T-helper 1 cell (primary cell): ENCODE measurements at places on chromosomes 3 and 15.

- no peak for DNase-seq
Measured at GRCh38 chr15:100526027-100526481, 2.7 kb downstream of the CERS3 start.

DNA sequence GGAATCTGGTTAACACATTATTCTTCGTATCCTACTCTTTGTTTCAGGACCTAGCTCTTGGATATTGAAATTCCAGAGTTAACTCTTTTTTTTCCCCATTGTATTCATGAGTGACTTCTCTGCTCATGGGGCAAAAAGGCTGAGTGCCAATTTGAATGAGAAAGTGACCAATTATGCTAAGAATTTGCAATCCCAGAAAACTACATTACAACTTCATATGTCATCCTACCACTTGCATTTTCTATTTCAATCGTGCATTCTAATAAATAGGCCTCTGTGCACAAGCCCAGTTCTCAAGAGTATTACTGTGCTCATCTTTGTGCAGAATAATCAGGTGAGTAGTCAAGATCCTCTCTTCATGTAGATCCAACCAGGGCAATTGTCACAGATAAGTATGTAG lies 537.8 kb downstream of the OTOL1 start:
- no peak for DNase-seq

GRCh38 chr3:7710284-7710683 lies 791.3 kb upstream of the LMCD1 start:
- no peak for DNase-seq

- DNase-seq: no peak
Measured at GRCh38 chr15:38613085-38613484, 48.5 kb upstream of the RASGRP1 start.

GRCh38 chr3:3735919-3736318 lies 63.3 kb upstream of the LRRN1 start:
- no peak for DNase-seq

DNA sequence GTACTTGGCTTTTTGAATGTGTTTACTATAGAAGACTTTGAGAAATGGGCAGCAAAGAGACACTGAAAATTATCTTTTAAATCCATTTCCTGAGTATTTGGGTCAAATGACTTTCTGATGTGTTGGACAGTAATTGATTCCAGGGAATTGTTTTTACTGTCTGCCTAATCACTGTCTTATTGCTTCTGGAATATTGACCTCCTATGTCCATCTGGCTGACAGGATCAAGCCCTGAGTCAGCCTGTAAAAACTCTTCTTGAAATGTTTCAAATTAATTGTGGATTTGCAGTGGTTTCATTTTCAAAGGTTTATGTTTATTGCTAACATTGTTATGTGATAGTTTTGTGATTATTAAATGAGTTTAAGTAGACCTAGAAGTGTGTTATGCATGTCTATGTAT lies 50.6 kb upstream of the MLF1 start:
- DNase-seq: no peak

DNA sequence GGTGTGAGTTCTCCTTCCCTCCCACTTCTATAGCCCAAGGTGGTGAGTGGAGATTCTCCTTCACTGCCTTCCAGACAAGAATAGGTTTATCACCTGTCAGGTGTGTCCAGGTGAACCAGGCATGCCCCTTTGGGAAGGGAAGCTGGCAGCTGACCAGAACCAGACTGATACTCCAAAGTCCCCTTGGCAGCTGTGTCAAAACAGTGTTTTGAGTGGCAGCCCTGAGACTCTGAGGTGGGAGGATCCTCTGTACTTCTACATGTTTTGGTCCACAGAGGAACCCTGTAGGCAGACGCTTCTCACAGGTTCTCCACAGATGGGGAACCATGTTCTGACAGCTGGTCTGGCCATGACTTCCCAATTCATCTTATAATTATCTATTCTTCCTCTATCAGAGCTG lies 30.1 kb downstream of the ISL2 start:
- DNase-seq: no peak

GRCh38 chr3:48952510-48953118 lies 34.0 kb downstream of the ARIH2 start:
- DNase-seq: no peak

GRCh38 chr3:134802428-134803050 lies 7.5 kb downstream of the EPHB1 start:
- DNase-seq: no peak

DNA sequence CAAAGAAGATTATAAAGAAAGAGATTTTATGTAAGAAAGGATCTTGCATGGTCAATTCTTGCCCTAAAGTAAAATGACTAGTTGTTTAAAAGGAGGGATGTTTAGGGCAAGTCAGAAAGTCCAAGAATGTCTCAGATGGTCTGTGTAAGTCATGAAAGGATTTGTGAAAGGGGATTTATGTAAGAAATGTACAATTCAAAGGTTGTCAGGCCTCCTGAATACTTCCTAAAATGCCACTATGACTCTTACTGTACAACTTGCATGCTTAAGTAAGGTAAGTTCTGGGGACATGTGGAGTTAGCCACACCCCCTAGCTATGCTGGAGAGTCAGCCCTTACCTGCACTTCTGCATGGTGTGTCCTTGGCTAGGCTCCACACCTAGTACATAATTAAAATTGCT lies 328.9 kb upstream of the TGFBR2 start:
- DNase-seq: no peak

DNA sequence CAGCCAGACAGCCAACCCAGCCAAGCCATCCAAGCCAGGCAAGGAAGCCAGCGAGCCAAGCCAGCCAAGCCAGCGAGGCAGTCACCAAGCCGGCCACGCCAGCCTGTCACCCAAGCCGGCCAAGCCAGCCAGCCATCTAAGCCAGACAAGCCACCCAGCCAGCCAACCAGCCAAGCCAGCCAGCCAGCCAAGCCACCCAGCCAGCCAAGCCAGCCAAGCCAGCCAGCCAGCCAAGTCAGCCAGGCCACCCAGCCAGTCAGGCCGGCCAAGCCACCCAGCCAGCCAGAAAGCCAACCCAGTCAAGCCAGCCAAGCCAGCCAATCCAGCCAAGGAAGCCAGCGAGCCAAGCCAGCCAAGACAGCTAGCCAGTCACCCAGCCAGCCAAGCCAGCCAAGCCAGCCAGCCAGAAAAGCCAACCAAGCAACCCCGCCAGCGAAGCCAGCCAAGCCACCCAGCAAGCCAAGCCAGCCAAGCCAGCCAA lies 201.2 kb downstream of the GOLGA6L6 start:
- no peak for DNase-seq

DNA sequence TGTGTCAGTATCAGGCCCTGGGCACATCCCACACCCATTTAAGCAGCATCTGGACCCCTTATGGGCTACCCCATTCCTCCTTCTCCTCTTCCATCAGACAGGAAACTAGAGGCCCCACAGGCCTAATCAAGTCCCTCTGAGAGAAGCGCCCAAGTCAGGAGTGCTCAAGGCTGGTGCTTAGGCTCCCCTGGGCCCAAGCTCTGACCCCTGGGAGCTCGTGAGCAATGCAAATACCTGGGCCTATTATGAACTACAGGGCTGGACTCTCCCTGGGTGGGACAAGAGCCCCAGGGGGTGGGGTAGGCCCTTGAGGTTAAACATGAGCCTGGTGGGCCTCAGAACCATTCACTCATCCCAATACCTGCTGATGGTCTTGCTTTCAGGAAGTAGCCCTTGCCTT lies 57.4 kb downstream of the SEMA3G start:
- no peak for DNase-seq

GRCh38 chr15:99105514-99106341 lies 848 bp downstream of the SYNM start:
- peak; percentile 62 for DNase-seq

GRCh38 chr3:43998836-43999727 lies 242.6 kb upstream of the TOPAZ1 start:
- DNase-seq: no peak

DNA sequence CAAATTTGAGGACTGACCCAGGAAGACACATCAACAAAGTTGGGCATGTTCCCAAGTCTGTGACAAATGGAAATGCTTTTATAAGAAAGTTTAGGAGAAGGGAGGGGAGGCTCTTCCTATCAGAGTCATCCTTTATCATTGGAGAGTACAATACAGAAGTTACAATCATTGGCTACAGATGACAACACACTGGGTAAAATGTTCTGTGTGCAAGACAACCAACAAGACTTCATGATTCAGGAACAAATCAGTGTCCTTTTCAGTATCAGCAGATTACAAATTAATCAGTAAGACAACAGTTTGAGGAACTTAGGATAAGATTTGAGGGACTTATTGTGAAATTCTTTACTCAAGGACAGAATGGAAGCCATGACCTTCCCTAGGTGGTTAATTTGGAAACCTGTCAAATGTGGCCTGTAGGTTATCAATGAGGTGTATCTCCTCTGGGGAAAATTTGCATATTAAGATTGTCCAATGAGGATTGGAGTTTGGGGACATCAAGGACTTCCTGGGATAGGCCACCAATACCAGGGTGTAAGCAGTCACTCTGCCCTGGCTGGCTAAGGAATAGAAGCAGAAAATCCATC lies 274.4 kb upstream of the RORA start:
- DNase-seq: no peak

GRCh38 chr15:68781217-68781616 lies 39.5 kb downstream of the ANP32A start:
- no peak for DNase-seq

GRCh38 chr3:80445053-80445452 lies 677.3 kb upstream of the ROBO1 start:
- no peak for DNase-seq

- DNase-seq: no peak
Measured at GRCh38 chr3:135532021-135532420, 433.5 kb upstream of the PPP2R3A start.

DNA sequence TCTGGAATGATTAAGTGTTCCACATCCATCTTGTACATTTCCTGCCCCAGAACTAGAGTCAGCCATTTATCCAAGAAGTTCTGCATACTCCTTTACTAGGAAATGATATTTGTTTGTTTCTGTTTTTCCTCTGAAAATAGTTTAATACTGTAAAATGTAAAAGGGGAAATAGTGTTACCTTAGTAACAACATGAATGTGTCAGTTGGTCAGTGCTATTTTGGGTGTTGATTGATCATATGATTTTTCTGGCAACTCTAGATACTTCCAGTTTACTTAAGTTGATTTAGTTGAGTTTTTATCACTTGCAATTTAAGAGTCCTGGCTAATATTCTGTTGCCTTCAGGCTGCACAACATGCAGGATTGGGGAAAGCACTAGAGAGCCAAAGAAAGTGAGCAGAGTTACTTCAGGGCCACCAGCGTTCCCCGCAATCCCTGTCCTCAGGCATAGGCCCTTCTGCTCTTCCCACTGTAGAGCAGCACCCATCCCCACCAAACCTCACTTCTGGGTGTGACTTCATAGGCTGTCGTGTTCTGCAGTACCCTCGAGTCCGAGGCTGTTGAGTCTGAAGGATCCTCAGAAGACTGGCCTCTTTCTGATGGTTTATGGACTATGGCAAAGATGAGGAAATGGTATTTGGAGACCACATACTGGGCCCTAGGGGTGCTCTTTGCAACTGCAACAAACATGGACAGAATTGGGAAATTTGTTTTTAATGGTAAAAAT lies 69.0 kb downstream of the CHD2 start:
- no peak for DNase-seq

DNA sequence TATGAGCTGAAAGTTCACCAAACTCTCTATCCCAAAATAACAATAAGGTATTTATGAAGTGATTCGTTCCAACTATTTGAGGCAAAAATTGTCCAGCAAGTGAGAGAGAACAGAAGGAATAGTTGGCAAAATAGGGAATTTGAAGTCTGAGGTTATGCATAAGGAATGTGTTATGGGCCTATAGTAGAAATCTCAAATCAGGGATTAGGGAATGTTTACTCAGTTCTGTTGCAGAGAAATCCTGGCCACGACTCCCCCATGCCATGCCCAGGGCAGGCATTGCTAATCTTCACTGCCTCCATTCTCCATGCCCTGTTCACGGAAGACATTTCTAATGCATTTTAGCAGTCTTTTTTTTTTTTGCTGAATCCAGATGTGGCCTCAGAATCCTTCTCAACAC lies 58.6 kb downstream of the FLNB start:
- no peak for DNase-seq

DNA sequence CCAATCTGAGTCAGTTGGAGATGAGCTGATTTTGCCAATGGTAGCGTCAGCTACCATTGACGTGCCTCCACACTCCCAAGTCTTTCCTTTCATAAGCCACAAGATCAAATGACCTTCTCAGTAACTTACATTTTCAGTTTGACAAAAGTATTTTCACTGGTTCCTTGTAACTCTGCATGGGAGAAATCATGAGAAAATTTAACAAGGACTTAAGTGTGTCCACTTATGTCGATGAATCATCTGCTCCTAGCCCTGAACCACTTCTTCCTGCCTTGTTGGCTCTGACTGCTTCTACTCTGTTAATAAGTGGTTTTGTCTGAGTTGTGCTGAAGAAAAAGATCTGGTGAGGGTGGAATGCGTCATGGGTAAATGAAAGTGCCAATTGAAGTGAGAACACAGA lies 101.2 kb downstream of the NFKBIZ start:
- DNase-seq: no peak

DNA sequence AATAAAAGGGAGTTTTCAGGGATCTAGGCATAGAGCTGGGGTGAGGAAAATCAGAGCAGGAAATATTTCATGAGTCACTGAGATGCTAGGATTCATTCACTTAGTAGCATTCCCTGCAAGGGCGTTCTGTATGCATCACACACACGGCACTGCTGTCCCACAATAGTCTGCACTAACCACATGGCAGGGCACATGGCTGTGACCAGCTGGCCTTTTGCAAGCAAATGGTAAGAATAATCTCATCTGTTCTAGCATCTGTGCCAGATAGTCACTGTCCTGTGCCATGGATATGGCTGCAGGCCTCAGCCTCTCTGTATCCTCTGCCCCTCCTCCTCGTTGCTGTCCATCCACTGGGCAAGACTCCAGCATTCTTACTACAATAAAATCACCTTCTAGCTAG lies 37.8 kb downstream of the BOC start:
- DNase-seq: no peak

GRCh38 chr3:39005295-39005694 lies 46.4 kb downstream of the SCN11A start:
- DNase-seq: no peak

DNA sequence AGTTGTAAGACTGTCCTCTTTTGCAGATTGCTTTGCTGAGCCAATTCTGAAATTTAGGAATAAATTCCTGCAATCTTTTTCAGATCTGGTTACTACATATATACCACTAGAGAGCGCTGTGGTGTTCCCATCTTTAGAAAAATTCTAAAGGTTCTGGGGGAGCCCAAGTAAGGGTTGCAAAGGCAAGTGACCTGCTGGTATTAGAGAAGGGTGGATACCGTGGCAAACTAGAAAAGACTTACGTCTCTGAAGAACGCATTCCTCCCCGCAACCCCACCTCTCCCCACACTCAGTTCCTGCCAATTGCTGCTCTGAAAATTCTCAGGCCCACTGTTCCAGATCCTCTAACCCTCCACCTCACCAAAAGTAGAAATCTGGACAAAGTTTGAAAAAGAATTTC lies 48.5 kb downstream of the EFHB start:
- no peak for DNase-seq
